Fibroblast of skin of left biceps (primary cell): ENCODE measurements at places on chromosomes 1 and 21.

DNA sequence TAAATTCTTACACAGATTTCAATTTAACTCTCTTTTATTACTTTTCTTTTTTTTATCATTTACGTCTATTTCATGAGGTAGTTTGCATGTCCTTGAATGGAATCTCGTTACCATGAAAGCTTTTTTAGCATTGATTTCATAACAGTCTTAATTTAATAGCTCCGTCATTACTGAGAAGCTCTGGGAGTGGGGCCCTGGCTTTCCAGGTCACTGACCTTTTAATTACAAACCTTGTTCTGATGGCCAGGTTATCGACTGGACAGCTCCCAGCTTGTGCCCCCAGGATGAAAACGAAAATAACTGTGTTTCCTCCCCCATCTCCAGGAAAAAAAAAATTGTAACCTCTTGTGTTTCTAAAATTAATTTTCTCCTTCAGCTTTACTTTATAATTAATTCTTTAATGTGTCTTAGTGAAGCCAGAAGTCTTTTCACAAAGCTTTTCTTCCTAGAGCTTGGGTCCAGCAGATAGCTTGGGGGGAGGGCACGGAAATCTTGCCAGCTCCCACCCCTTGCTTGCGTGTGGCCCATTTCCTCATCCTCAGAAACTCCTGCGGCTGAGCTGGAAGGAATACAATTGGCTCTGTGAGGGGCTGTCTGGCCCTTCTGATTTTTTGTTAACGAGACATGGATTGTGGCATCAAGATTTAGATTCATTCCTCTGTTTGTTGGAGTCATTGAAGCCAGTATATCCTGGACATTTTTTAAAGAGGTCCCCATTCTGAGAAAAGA is 65.7 kb downstream of the PEX14 start:
- DNase-seq = peak; percentile 11

GRCh38 chr1:228986093-228986904 is 251.0 kb downstream of the RHOU start:
- no peak for DNase-seq

GRCh38 chr1:78911956-78912880 is 94.3 kb downstream of the ADGRL4 start:
- no peak for DNase-seq

DNA sequence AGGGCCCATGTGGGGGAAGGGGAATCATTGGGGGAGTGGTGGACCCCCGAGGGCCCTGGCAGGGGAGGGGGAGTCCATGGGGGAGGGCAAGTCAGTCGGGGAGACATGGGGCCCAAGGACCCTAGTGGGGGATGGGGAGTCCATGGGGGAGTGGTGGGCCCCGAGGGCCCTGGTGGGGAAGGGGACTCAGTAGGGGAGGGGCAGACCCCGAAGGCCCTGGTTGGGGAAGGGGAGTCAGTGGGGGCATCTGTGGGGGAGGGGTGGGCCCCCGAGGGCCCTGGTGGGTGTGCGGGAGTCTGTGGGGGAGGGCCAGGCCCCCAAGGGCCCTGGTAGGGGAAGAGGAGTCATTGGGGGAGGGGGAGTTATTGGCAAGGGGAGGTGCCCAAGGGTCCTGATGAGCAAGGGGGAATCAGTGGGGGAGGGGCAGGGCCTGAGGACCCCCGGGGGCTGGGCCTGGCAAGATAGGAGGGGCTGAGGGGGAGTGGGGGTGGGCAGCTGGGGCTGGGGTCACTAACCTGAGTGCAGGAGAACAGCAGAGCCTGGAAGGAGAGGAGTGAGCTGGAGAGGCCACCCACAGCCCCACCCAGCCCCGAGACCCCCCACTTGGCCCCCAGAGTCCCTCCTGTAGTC is 2.1 kb downstream of the MXRA8 start:
- DNase-seq = no peak

DNA sequence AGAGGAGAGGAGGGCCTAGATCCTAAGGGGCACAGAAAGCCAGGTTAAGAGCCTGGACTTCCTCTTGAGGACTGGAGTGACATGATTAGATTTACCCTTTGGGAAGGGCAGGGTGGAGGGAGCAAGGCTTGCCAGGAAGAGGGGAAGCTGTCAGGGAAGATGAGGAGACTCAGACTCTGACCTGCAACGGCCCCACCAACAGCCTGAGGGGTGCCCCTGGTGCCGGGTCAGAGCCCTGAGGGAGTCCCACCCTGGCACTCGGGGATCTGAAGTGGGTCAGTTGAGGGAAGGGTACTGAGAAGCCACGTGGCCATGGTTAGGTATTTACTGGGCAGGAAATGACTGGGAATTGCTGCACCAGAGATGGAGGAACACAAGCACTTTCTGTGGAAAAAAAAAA is 9.8 kb downstream of the ECE1 start:
- no peak for DNase-seq

GRCh38 chr1:46219551-46220520 is 16.7 kb downstream of the LURAP1 start:
- DNase-seq = no peak

DNA sequence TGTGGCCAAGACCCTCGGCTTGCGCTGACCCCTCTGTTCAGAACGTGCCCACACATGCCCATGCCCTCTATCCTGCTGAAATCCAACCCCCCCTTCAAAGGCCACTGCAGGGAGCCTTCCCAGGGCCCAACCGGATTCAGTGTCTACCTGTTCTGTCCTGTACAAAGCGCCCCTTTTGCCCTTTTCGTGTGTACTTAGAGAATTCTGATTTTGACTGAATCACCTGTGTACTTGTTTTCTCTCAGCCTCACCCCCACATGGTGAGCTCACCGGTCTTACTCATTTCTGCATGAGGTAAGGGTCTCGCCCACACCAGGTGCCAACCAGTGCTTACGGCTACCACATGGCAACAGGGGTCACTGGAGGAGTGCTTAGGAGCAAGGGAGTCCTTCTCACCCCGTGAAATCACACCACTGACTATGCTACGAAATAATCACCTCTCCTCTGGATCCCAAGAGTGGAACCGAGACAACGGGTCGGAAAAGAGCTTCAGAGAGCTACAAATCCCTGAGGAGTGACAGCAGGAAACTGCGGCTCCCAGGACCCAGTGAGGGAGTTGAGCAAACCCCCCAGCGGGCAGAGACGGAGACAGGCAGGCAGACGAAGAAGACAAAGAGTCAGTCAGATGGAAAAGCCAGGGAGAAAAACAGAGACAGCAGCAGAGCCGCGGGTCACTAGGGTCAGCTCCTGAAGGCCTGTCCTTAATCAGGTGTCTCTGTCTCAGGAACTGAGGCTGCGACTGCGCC is 2.1 kb upstream of the S100A2 start:
- DNase-seq = no peak

DNA sequence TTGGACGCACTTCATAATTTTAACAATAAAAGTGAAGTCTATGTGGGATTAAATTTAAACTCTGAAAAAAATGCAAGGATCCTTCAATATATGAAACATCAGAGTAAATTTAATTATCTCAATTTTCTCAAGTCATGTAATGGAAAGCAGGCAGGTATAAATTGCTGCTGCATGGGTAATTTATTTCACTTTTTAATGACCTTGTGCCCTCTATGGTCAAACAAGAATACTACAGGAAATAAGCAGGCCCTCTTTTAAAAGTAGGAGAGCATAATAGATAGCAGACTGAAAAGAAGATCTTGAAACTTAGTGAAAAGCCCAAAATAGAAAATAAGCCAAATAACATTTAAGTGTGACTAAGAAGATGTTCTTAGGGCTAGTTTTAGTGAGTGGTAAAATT is 22.9 kb downstream of the BCAS2 start:
- no peak for DNase-seq

DNA sequence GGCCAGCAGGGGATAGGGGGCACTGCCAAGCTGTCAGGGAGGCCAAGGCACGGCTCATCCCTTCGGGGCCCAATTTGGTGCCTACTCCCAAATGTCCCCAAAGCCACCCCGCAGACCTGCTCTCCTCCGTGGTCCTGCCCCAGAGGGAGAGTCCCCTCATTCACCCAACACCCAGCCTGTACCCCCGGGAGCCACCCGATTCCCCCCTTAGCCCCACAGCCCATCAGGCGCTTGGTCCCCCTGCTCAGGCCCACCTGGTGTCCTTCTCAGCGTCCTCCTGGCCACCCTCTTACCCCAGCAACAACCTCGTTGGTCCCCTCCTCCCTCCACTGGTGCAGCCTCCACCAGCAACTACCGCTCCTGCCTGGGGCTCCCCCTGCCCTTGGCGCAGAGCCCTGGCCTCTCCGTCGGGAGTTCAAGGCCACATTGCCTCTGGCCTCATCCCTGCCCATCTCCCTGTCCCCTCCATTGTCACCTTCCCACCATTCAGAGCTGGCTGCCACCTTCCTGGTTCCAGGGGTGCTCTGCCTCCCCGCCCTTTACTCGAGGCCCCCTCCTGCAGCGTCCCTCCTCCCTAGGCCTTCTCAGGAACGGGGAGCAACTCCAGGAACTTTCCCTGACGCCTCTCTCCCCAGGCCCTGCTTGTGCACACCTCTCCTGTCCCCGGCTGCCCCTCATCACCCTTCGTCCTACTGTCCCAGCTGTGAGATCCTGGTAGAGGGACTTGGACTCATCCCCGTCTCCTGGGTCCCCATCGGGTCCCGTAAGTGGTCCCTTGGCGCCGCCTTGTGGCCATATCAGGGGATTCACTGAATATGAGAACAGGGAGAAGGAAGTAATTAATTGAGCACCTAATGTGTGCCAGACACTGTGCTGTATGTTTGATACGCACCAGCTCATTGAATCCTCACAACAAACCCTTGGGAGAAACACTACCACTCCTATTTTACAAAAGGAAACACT is 73.9 kb downstream of the RAP1GAP start:
- no peak for DNase-seq

DNA sequence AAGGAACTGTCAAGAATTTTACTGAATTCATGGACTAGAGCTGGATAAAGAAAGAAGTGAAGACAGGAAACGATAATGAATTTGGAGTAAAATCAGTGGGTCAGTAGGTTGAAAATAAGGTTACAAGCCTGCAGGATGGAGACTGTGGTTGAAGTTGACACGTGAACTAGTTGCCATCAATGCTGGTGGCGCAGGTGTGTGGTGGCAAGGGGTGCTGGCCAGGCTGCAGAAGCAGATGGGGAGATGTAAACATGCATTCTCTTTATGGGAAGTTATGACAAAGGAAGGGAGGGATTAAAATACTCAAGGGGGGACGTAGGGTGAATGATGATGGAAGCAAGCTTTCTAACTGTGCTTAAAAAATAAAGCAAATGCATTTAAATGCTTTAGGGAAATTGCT is 263.1 kb downstream of the KCNJ6 start:
- no peak for DNase-seq

DNA sequence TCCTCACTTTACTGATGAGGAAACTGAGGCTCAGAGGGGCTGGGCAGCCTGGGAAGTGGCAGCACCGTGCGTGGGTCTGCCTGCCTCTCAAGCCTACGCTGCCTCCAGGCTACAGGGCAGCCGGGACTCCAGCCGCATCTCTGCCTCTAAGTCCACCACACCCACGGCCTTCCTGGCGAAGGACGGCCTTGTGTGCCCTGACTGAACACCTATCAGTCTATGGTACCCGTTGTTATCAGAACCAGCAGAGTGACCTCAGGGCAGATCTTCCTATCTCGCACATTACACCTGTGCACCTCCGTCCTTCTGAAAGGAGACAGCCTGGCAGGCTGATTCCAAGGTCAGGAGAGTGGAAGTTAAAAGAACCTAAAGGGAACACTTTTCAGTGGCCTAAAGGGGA is 35.7 kb upstream of the SLC30A1 start:
- DNase-seq = no peak

GRCh38 chr1:89739013-89739843 is 81.6 kb upstream of the LRRC8D start:
- no peak for DNase-seq

- no peak for DNase-seq
These were observed 1.7 kb downstream of the PTP4A2 start for GRCh38 chr1:31936278-31936980.

- DNase-seq = no peak
These were observed 9.5 kb upstream of the BTG2 start for GRCh38 chr1:203295796-203296195.

GRCh38 chr1:173117761-173118160 is 67.0 kb upstream of the TNFSF18 start:
- DNase-seq = no peak

DNA sequence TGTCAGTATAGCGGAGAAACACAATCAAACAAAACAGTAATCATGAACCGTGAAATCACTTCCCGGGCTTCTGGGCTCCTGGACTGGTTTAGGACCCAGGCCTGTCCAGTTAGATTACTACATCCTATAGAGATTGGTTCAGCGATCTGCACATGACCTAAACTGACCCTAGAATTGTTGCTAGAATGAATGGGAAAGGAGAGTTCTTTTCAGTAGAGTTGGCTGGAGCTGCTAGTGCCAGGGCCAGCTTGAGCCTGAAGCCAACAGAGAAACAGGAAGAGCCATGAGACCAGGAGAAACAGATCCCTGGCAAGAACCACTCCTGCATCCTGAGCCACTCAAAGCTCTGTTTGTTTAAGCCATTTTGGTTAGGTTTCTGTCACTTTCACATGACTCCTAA is 474.3 kb upstream of the C1orf87 start:
- no peak for DNase-seq

GRCh38 chr1:68116643-68117235 is 66.3 kb upstream of the DIRAS3 start:
- peak; percentile 12 for DNase-seq

- DNase-seq = no peak
These were observed 122.3 kb downstream of the GALNT2 start for GRCh38 chr1:230189341-230189740.

DNA sequence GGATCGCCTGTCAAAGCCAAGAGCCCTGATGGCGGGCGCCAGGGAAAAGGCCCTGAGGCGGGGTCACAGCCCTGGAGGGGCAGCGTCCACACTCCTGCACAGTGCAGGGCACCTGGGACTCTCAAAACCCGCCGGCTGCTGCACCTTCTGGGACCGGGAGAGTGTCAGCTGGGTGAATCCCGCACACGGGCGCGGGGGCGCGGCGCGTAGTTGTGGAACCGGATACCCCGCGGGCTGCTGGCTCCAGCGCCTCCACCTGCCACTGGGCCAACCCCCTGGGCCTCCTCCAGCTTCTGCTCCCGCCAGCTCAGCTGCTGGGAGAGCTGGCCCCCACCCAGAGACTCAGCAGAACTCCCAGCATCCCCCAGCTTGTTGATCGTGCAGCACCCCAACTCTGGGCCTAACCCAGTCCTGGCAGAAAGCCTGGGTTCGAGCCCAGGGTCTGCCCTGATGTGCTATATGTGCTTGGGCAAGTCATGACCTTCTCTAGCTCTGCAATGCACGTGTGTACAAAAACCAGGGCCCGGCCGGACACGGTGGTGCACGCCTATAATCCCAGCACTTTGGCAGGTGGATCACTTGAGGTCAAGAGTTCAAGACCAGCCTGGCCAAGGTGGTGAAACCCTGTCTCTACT is 33.8 kb downstream of the NECAP2 start:
- no peak for DNase-seq
